H1 (cell line): ENCODE measurements at places on chromosomes 4 and X. TPM values are rescaled to one million over a fixed set of nuclear protein-coding genes. Genes with fewer than 3 reads are reported as not detected.

The RNF150 gene
- total RNA-seq: 4.8 and 6.3 TPM in 2 replicates

DNA sequence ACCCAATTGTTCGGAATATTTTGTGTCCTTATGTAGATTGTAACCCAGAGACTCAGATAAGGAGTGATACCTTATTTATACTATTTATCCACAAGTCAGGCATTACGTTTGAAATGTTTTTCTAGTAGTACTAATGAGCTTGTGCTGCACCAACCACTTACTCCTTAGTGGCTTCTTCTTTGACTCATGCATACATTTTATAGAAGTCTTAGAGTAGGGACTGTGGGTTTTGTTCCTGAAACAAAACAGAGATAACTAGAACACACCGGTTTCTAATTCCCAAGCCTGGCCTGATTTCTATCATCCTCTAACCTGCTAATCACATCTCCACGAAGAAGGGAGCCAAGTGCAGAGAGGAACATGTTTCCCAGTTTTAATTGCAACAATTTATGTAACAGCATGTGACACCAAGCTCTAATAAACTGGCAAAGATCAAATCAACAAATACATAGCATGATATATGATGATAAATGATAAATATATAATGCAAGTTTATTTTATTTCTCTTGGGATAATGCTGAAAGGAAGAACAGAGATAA lies 32.3 kb downstream of the MGARP start:
- H3K27ac ChIP-seq: no peak overlapping the region
- no peaks in the 10 kb centered on the region for H3K4me1 ChIP-seq

DNA sequence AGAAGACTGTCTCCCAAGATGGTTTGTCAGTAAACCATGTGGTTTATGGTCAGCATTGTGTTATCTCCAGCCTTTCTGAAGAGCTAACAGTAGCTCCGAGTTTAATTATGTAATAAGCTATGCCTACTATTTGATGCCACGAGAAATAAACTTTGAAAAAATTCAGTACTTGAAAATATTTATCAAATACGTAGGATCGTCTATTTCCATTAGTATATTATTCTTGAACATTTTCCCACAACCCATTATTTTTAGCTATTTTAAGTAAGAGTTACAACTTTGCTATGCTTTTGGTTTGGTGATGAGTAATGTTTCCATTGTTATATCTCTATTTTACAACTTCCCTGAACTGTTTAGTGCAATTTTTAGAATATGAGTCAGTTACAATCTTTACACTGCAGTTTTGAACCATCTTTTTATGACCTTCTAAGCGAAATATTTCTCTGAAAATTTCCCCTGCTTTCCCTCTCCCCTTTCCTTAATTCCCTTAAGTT lies 44.5 kb upstream of the TRIM2 start:
- H3K27me3 ChIP-seq: peaks cover 14% of the 10 kb centered on the region
- H3K4me3 ChIP-seq: no peak overlapping the region
- H3K36me3 ChIP-seq: no peaks in the 10 kb centered on the region
- peaks cover 6% of the 10 kb centered on the region; the same call in 1 of the 2 replicates for H3K4me1 ChIP-seq
- no peak for DNase-seq
- no peak overlapping the region for H3K27ac ChIP-seq

GRCh38 chr4:42865572-42866189 lies 26.8 kb upstream of the GRXCR1 start:
- no peak overlapping the region for H3K4me3 ChIP-seq
- H3K27ac ChIP-seq: no peak overlapping the region
- peaks cover 1% of the 10 kb centered on the region for H3K27me3 ChIP-seq
- peak; percentile 5 for DNase-seq
- no peaks in the 10 kb centered on the region for H3K36me3 ChIP-seq

DNA sequence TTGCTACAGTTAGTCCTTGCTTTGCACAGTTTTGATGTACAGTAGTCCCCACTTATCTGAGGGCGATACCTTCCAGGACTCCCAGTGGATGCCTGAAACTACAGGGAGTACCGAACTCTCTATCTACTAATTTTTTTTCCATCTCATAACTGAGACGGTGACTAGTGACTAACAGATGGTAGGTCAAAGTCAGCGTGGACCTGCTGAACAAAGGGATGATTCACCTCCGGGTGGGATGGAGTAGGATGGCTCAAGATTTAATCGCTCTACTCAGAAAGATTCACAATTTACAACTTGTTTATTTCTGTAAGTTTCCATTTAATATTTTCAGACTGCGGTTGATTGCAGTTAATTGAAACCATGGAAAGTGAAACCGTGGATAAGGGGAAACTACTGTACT lies 655.8 kb downstream of the ZNF674 start:
- H3K27ac ChIP-seq: no peak overlapping the region
- no peaks in the 10 kb centered on the region for H3K36me3 ChIP-seq
- H3K4me3 ChIP-seq: no peak overlapping the region
- no peaks in the 10 kb centered on the region for H3K27me3 ChIP-seq
- no peak for DNase-seq
